ENCODE measurements at places on chromosomes 7 and 10.
A peak's percentile ranks its signal among the peaks of the same experiment; 100 is the strongest.

GRCh38 chr10:58817201-58817846 is 304.7 kb downstream of the BICC1 start:
- peak; percentile 78 for DNase-seq

GRCh38 chr7:130794619-130794922 is 60.6 kb upstream of the KLF14 start:
- no peak for DNase-seq

DNA sequence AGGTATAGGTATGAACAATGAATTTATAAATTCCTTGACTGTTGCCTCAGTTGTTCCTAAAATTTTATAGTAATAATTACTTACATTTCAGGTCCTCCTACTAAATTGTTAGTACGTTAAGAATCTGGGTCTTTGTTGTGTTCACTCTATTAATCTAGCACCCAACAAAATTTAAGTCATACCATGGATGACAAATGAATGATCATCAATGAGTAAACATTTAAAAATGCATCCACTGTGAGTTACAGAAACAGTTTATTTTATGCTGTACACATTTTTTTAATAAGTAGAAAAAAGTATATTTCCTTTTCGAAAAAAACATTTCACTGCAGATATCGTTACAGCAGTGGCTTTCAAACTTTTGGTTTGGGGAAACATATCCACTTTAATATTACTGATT is 265.2 kb downstream of the PCLO start:
- DNase-seq = no peak

DNA sequence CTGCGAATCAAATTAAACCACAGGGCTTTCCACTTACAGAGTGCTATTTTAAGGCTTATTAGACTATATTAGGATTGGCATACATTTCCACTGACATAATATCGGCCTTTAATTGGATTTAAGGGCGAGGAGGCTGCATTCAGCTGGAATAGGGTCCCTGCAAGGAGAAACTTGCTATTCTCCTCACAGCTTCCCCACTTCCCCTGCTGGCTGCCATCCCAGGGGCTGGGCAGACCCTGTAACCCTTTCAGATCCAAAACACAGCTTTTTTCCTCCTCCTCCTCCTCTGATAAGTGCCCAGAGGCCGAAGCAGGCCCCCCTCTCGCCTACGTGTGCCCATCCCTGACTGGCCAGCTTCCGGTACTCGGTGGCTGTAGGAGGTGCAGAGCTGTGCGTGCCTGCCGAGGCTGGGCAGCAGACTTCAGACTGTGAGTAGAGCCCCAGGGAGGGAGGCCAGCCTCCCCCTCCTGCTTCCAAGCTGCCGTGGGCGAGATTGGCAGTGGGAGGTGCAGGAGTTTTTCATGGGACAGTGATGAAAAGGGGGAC is 224.2 kb downstream of the PLXNA4 start:
- DNase-seq = no peak

GRCh38 chr10:13698217-13698616 is 111.5 kb downstream of the PRPF18 start:
- no peak for DNase-seq

DNA sequence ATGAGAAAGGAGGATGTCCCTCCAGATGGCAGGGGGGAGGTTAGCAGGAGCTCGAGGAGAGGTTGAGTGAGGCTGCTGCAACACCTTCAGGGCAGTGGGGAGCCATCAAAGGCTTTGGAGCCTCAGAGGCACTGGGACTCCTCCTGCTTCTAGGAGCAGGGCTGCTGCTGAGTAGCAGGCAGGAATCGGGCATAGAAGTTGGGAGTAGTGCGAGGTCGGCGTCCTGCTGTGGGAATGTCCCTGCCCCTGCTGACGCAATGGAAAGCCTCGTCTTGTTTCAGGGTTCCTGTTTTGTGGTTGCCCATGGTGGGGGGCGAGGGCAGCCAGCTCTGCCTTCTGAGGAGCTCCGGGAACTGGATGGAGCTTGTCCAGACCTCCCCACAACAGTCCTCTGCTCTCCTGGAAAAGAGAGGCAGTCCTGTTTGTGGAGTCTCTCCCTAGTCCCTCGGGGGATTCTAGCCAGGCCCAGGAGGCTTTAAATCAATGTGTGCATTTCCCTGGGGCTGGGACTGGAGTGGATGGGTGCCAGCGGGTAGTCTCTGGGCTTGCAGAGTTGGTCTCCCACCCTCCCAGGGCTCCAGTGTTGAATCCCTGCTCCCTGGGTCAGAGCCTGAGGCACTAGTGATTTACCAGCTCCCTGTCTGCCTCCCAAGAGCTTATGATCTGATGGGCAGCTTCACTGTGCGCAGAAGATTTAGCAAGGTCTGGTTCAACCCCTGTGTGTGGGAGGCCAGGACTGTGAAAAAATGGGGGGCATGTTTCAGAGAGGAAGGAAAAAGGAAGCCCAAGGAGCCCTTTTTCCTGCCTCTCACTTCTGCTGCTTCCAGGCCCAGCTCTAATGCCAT is 98.7 kb upstream of the PPIF start:
- peak; percentile 41 for DNase-seq

DNA sequence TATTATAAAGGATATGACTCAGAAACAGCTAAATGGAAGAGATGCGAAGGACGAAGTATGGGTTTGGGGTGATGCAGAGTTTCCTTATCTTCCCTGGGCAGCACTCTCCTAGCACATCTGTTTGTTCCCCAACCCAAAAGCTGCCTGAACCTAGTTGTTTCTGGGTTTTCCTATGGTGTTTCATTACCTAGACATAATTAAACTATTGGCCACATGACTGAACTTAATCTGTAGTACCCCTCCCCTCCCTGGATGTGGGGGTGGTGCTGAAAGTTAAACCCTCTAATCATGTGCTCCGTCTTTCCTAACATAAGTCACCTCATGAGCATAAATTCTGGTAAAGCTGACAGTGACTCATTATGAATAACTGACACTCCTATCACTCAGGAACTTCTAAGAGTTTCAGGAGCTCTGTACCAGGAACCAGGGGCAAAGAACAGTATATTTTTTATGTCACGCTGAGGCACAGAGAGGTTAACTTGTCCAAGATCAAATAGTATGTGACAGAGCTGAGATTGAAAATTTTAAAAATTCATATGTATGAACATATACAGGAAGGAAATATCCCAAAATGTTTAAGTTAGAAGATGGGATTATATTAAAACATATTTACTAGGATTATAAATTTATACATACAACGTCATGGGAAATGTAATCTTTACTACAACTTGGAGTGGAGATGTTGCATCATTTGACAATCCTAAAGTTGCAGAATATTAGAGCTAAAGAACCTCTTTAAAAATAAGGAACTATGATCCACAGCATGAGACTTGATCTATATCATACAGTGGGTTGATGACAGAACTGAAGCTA is 4.8 kb downstream of the STRIP2 start:
- DNase-seq = peak; percentile 52

DNA sequence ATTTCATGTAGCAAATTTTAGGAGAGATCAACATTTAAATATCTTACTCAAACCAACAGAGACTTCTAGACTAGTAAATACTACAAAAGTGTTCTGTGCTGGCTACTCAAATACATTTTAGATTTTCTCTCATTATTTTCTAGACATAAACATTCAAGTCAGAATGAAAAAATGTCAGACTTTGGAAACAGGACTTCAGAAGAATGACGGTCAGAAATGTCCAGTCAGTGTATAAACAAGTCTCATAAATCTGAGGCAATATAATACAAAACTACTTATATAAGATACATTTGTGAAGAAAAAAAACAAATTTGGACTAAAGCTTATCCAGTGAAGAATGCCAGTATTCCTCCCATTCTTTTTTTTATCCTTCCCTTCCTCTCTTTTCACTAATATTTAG is 25.9 kb downstream of the RNLS start:
- no peak for DNase-seq

DNA sequence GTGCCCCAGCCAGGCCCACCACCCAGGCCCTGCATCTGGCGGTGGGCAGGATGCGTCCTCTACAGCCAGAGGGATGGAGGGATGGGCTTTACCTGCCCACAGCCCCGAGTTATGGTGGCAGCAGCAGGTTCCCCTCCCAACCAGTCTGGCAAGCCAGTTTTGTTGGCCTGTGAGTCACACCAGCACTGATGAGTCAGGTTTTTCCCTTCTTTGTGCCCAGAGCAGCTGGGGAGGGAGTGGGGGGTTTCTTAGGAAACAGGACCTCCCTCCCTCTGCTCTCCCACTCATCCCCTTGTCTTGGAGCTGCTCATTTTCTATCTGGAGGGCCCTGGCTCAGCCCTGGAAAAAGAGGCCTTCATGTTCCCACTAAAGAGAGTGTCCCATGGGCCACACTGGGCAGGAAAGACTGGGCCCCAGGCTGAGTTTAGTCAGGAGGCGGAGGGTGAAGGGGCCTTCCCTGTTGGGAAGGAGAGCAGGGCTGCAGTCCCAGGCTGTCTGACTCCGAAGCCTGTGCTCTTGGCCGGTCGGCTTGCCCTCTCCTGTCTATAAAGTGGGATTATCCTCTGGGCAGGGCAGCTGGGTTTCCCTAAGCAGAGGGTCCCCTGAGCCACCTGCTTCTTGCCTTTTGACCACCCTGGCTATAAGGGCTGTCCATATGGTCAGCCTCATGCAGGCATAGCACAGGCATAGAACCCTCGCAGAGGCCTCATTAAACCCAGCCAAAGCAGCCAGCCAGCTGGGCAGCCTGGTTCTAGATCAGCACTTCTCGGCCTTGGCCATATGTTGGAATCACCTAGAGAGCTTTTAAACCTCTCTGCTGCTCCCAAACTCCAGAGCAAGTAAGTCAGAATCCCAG is 30.2 kb upstream of the ANKRD2 start:
- peak; percentile 32 for DNase-seq

- DNase-seq = no peak
Measured at GRCh38 chr7:101365956-101366355, 3.3 kb downstream of the COL26A1 start.

GRCh38 chr7:44853391-44853790 is 5.5 kb upstream of the H2AZ2 start:
- DNase-seq = peak; percentile 8

GRCh38 chr7:88200789-88201188 is 19.0 kb downstream of the SRI start:
- peak; percentile 93 for DNase-seq

- DNase-seq = no peak
Measured at GRCh38 chr10:32299354-32299980, 47.5 kb downstream of the EPC1 start.

- no peak for DNase-seq
Measured at GRCh38 chr7:22718911-22719420, 8.0 kb upstream of the IL6 start.

DNA sequence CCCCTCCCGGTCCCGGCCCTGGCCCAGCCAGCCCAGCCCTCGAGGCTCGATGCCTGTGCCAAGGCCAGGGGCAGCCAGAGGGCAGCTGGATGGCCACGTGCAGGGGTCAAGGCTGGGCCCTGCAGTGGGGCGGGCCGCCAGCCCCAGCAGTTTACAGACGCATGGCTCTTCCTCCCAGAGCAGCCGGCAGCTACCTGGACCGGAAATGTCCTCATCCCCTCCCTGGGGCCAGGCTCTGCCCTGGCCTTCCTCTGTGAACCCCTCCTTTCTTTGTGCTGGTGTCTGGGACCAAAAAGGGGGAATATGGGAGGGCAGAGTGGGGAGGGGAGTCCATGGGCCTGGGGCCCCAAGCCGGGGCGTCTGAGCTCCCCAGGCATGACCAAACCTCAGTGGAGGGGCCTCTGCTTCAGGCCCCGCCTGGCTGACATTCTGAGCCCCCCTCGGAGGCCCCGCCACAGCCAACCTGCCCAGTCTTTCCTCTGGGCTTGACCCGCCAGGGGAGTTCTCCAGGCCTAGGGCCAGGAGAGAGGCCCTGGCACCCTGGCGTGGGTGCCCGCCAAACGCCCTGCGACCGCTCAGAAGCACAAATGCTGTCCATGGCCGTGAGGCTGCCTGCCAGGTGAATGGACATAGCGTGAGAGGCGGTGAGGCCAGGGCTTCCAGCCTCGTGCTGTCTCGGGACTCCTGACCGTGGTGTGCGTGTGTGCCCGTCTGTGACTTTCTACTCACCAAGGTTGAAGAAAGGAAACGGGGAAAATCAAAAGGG is 24.7 kb upstream of the AMZ1 start:
- DNase-seq = no peak

DNA sequence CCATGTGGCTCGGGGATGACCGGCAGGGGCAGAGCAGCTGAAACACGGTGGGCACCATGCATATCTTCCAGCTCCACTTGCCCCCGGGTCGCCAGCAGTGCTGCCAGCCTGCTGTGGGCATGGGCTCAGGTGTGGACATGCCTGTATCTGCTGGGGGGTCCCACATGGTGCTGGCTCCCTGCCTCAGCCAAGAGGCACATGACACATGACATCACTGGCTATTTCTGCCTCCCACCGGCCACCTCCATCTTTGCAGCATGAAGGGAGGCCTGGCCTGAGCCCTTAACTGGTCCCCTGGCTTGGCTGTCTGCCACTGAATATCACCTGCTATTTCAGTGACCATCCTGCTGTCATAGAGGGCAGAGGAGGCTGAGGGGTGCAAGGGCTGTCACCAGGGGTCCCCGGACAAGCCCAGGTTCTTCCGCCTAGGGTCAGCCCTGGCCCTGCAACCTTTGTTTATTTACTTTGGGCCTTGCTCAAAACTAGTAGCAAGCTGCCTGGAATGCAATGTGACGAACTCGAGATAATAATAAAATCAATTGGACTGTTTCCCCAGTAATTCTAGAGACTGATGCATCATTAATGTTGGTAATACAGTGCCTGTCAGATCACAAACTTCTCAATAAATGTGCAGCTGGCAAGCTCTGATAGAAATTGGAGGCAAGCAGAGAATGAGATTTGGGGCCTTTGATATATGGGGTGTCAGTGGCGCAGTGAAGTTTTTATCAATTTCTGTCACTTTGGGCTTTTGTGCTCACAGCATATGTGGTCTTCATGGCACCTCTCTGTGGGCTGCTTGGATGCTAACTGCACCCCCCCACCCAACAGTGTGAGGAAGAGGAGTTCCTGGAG is 28.5 kb downstream of the ZMIZ1 start:
- no peak for DNase-seq

GRCh38 chr10:78202386-78202785 is 168.7 kb downstream of the RPS24 start:
- no peak for DNase-seq

- no peak for DNase-seq
Measured at GRCh38 chr7:106265133-106265532, 19.6 kb downstream of the NAMPT start.

- no peak for DNase-seq
Measured at GRCh38 chr7:46003896-46004875, 83.1 kb upstream of the IGFBP3 start.

DNA sequence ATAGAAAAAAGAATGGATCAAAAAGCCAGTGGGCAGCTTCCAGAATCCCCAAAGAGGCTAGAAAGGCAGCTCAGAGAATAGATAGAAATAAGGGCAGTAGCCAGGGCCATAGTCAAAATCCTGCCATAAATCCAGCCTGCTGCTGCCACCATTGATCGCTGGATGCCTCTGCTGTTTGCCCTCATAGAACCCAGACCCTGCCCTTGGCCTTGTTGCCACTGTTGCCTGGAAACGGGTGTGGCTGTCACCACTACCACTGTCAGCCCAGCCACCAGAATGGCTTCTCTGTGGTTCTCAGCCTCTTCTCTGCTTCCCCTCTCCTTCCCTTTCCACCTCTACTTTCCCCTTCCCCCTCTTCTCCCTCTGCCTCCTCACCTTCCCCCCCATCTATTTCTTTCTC is 57.8 kb downstream of the HHEX start:
- no peak for DNase-seq

Measured in NCI-H69 (cell line).